Amniotic stem cell (primary cell): ENCODE measurements at places on chromosomes 4 and X.

- DNase-seq: no peak
These were observed 36.2 kb upstream of the ARHGEF6 start for GRCh38 chrX:136816975-136817374.

GRCh38 chr4:73976716-73977115 is 5.1 kb downstream of the PF4 start:
- DNase-seq: no peak

- no peak for DNase-seq
These were observed 28.6 kb downstream of the AMER1 start for GRCh38 chrX:64176876-64177275.

DNA sequence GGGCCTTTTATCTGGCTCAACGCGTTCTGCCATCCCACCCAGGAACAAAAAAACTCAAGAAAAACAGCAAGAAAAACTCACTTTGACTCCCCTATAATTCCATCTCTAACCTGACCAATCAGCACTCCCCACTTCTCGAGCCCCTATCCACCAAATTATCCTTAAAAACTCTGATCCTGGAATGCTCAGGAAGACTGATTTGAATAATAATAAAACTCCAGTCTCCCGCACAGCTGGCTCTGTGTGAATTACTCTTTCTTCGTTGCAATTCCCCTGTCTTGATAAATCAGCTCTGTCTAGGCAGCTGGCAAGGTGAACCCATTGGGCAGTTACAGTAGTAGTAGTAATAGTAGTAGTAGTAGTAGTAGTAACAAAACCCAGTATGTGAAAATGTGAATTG is 165.7 kb upstream of the CASK start:
- no peak for DNase-seq

DNA sequence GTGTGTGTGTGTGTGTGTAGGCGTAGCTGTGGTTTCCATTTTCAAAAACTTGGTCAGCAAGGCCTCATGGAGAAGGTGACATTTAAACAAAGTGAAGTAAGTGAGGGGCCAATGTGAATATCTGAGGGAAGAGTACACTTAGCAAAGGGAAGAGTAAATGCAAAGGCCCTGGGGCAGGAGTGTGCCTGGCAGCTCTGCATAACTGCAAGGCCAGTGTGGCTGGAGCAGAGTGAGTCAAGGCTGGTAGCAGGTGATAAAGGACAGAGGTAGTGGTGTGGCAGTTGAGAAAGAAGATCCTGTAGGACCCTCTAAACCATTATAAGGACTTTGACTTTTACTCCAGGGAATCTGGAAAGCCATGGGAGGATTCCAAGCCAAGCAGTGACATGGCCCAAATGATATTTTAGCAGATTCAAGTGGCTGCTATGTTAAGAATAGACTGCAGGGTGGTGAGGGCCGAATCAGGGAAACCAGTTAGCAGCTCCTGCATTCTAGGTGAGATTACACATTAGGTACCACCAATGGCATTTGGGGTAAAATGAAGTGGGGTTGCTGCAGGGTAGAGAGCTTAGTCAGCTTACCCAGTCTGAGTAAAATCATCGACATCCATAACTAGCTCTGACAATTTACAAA is 5.9 kb upstream of the TBC1D1 start:
- DNase-seq: no peak

- DNase-seq: no peak
These were observed 311.5 kb downstream of the PPP1R2C start for GRCh38 chrX:42466332-42467046.

- DNase-seq: no peak
These were observed 3.1 kb downstream of the TADA2B start for GRCh38 chr4:7045961-7046921.

DNA sequence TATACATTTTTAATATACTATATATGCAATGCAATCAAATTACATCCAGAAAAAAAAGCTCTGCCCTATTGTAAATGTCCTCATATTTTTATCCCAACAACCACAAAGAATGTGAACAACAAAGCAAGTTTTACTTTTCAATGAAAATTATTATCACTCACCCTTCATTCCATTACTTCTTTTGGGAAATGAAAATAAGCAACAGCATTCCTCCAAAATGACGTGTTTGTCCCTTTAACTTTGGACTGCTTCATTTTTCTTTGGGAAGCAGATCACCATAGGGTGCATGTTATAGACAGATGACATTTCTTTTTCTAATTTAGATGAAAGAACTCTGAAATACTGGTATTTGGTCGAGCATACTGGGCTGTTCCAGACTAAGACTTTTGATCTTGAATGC is 667.1 kb upstream of the BOD1L1 start:
- no peak for DNase-seq

GRCh38 chr4:155759372-155760252 is 791 bp downstream of the GUCY1B1 start:
- DNase-seq: no peak
